Activated T-cell treated with anti-CD3 and anti-CD28 coated beads for 48 hours (primary cell): ENCODE measurements at places on chromosomes 6 and 20.
A peak's percentile ranks its signal among the peaks of the same experiment; 100 is the strongest.

- no peak for DNase-seq
Observed at GRCh38 chr6:111922454-111923297, 49.4 kb upstream of the FYN start.

- no peak for DNase-seq
Observed at GRCh38 chr6:121925024-121925423, 474.4 kb upstream of the HSF2 start.

- DNase-seq, result peak; percentile 17
Observed at GRCh38 chr6:35141007-35141655, at the start of gene TCP11. TSS of gene TCP11 (minus strand) at chr6:35141339. CDS start at chr6:35140870, 469 bp downstream.

DNA sequence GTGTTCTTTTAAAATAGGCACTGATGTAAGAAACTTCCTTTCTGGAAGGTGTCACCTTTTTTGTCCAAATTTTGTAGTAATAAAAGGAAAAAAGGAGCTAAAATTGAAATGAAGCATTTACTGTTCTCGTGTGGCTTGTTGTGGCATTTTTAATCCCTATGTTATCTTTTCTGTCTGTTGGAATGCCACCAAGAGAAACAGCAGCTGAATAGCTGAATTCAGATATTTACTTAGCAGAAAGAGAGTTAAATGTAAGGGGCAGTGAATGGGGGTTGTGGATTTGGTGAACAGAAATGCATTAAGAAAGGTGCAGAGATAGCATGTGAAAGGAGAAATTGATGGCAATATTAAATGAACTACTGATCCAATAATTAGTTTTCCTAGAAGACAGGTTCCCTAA lies 573.6 kb upstream of the EPHA7 start:
- DNase-seq, result no peak

- no peak for DNase-seq
Observed at GRCh38 chr6:154543628-154544027, 33.1 kb upstream of the CNKSR3 start.

- no peak for DNase-seq
Observed at GRCh38 chr6:143449714-143450452, 612 bp downstream of the ADAT2 start.

- DNase-seq, result no peak
Observed at GRCh38 chr20:4217349-4217841, 202.0 kb upstream of the RNF24 start.

DNA sequence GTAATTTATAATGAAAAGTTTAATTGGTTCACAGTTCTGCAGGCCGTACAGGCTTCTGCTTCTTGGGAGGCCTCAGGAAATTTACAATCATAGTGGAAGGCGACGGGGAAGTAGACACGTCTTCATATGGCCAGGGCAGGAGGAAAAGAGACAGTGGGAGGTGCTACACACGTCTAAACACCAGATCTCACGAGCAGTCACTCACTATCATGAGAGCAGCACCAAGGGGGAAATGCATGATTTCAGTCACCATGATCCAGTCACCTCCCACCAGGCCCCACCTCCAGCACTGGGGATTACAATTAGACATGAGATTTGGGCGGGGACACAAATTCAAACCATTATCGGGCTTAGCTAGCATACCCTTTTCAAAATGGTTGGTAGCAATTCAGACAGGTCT lies 41.2 kb downstream of the EIF2S2 start:
- no peak for DNase-seq

DNA sequence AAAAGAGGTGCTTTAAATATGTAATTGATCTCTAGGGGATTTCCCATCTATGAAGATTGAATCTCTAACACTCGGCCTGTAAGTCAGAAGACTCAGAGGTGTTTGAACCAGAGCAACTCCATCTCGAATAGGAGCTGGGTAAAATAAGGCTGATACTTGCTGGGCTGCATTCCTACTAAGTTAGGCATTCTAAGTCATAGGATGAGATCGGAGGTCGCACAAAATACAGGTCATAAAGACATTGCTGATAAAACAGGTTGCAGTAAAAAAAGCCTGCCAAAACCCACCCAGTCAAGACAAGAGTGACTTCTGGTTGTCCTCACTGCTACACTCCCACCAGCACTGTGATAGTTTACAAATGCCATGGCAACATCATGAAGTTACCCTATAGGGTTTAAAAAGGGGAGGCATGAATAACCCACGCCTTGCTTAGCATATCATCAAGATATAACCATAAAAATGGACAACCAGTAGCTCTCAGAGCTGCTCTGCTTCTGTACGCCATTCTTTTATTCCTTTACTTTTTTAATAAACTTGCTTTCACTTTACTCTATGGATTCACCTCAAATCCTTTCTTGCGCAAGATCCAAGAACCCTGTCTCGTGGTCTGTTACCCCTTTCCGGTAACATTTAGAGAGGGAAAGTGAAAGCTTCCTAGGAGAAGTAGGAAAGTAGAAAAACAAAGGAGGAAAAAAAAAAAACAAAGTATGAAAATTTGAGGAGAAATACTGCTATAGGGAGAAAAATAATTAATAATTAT lies 129.7 kb upstream of the PHACTR1 start:
- DNase-seq, result no peak

GRCh38 chr6:133277228-133277899 lies 36.2 kb downstream of the EYA4 start:
- DNase-seq, result no peak

GRCh38 chr6:114452785-114453401 lies 110.1 kb upstream of the HS3ST5 start:
- no peak for DNase-seq

DNA sequence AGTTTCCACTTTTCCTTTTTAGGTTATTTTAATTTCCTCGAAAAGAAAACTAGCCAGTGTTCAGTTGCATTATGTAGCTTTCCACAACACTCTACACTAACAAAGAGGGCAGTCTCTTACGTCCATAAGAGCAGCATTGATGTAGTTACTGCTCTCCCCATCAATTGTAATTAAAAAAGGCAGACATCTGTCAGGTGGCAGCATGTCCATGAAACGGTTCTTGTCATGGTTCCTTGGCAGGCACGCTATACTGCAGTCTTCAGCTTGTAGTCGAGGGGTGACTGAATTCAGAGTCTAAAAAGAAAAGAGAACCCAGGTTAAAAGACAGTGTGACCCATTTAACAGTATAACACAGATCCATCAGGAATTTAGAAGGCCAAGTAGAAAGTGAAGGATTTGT lies 80.1 kb upstream of the THEMIS start:
- DNase-seq, result no peak

- no peak for DNase-seq
Observed at GRCh38 chr6:121382467-121383121, 48.3 kb upstream of the TBC1D32 start.
